Left ventricle myocardium superior (tissue), 1 donor: ENCODE measurements at places on chromosomes 2 and 18.

DNA sequence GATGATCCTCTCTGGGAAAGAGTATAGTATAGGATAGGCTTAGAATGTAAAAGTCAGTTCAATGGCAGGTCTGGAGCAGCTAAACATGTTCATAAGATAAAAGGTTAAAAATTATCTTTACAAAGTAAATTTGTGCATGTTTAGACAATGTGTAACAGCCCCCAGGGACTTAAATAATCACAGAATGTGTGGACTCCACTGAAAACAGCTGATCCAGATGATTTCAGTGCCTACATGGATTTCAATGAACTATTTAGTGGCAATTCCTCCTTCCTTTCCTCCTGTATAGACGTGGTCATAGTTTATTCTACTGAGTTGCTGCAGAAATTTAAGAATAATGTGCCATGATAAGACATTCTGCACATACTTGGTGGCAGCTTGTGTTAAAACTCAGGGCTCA is 42.9 kb downstream of the ARHGEF33 start:
- no peak for DNase-seq

GRCh38 chr2:241620419-241620769 is 16.6 kb downstream of the THAP4 start:
- DNase-seq, result no peak

GRCh38 chr2:182165202-182165601 is 179.5 kb downstream of the PPP1R1C start:
- no peak for DNase-seq

DNA sequence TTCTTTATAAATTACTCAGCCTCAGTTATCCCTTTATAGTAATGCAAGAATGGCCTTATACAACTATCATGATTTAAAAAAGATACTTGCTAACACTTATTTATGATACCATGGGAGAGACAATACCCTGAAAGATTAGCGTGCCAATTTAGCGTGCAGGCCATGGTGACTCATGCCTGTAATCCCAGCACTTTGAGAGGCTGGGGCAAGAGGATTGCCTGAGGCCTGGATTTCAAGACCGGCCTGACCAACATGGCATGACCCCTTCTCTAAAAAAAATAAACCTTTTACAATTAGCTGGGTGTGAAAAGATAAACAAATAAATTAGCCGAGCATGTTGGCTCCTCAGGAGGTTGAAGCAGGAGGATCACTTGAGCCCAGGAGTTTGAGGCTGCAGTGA is 493.4 kb upstream of the FSIP2 start:
- DNase-seq, result no peak

GRCh38 chr18:78683191-78684010 is 296.2 kb upstream of the SALL3 start:
- DNase-seq, result no peak

GRCh38 chr2:45412754-45413379 is 198.2 kb downstream of the SRBD1 start:
- DNase-seq, result no peak

GRCh38 chr2:128467321-128467969 is 148.8 kb upstream of the HS6ST1 start:
- DNase-seq, result peak; percentile 85

DNA sequence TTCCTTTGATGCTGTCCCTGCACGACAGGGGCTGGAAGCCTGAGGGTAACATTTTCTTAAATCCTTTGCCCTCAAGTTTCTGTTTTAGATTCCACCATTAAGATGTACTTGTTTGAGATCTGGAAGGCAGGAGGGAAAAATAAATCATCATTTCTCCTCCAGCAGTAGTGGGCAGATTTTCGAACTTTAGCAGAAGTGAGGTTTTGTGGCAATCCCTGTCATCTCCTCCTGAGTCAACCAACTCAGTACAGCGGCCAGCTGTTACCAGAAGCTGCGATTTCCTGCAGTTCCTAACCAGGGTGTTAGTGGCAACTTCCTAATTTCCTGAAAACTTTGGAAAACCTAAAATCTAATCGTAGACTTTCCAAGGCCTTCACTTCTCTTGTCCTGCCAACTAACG is 517.2 kb upstream of the ACVR2A start:
- DNase-seq, result no peak
